ENCODE measurements at places on chromosomes 3 and 15.

DNA sequence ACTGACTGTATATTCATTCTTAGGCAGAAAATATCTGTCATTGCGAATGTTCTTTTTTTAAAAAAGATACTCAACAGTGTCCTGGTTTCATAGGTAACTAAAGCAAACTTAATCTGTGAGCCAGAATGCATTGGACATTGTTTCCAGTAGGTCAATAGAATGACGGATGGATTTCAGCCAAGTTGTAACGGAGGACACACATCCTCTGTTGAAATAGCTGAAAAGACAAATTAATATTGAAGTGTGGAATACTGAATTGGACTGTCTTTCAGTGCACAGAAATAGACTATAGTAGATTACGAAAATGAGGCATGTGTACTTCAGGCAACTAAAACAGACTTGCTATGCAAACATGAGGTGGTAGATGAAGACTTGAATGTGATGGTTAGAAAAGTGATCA, 461.6 kb downstream of the WDR72 start:
- no peak for DNase-seq

DNA sequence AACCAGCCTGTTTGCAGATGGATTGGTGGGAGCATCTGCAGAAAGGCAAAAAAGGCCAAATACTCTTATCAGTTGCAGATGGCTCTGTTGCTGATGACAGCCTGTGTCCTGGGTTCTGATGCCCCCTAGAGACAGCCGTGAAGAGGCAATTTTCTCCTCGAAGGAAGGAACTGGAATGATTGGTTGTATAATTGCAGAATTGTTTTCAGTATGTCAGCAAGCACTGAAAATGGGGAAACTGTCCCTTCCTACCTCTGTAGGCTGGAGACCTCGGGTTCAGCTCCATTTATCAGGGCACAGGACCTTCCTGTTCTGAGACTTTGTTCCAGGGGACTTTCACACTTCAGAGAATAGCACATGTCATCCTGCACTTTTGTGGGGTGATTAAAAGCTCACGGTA, 103.0 kb downstream of the PGPEP1L start:
- no peak for DNase-seq

DNA sequence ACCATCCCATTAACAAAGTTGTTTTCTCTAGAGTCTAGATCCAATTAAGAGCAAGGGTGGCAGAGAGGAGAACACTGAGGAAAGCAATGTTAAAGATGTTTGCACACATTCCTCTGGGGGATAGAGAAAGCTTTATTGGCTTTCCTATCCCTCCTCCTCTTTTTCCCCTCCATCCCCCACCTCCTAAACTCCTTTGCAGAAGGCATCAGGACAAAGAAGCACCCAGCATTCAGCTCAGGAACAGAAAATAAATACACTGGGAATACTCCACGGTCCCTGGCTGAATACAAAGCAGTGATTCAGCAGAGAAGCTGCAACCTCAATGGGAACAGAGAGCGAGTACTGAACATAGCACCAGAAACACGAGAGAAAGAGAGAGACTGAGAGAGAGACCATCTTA, 21.9 kb downstream of the LSAMP start:
- DNase-seq = no peak

GRCh38 chr15:67175643-67176071, 78.8 kb downstream of the AAGAB start:
- no peak for DNase-seq

- no peak for DNase-seq
These were observed 114.1 kb upstream of the LMCD1 start for GRCh38 chr3:8387571-8387970.

Measured in stimulated activated CD4-positive, alpha-beta T cell treated with anti-CD3 and anti-CD28 coated beads, TNF-alpha, amount 100 ng/mL, for 1 hour (primary cell).